ENCODE measurements at places on chromosomes 1 and 21.

DNA sequence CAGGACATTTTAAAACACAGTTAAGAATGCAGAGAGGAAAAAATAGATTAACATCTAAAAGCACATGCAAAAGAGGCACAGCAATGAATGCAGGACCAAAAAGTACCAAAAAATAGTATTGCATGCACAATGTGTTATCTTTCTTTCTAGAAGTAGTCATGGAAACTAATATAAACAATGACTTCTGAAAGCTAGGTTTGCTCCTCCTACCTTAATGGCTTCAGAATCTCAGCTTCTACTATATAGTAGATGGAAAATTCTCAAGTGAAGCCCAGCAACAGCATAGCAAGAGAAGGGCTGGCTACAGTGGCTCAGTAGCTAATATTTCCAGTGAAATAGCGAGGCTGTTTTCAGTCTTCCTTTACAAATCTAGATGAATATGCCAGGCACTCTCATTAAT lies 125.1 kb downstream of the CRB1 start:
- no peak for DNase-seq

DNA sequence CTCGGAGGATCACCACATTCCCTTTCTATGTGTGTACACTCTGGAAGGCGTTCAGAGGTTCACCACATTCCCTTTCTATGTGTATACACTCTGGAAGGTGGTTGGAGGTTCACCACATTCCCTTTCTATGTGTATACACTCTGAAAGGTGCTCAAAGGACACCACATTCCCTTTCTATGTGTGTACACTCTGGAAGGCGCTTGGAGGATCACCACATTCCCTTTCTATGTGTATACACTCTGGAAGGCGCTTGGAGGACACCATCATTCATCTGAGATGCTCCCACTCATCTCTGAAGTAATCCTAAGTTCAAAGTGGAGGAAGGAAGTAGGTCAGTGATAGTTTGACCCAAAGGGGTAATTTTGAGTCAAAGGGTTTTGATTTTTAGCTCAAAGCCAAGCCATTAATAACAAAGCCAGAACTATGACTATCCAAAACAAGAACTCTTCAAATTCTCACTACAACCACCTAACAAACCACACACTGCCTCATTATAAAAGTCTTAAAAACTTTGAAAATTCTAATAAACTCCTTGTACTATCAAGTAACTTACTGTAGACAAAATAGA lies 32.9 kb downstream of the NRIP1 start:
- DNase-seq: no peak

DNA sequence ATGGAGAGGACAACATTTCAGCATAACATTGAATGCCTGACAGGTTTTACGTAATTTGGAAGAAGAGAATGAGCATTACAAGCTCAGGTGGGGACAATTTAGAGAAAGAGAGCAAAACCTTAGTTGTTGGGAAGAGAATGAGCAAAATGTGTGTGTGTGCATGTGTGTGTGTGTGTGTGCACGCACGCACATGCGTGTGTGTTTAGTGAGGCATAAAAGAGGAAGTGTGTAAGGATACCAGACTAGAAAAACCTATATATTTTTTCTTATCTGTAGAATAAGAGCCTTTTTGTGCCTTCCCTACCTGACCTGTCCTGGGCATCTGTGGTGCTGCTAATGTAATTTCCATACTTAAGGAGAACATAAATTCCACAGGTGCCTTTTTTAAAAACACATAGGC lies 99.0 kb upstream of the PLXNA2 start:
- DNase-seq: no peak

GRCh38 chr1:170518965-170519364 lies 13.0 kb upstream of the GORAB start:
- DNase-seq: no peak

GRCh38 chr1:155537193-155537592 lies 25.4 kb downstream of the ASH1L start:
- no peak for DNase-seq

DNA sequence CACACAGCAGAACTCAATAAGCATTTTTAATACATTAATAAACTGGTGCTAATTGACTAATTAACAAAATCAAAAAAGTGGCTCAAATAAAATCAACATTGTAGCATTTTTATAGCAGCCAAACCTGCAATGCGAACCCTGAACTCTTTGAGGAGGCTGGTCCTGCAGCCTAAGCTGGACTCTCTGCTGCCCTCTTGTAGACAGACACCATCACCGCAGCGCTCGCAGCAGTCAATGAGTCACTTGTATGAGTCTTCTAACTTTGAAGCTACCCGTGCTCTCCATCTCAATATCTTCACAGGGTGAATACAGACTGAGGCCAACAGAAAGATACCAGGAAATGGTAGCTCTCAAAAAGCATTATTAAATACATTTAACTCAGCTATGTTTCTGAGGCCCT lies 9.7 kb upstream of the KRTAP7-1 start:
- peak; percentile 31 for DNase-seq

- no peak for DNase-seq
These were observed 13.0 kb upstream of the PADI6 start for GRCh38 chr1:17359031-17359430.

DNA sequence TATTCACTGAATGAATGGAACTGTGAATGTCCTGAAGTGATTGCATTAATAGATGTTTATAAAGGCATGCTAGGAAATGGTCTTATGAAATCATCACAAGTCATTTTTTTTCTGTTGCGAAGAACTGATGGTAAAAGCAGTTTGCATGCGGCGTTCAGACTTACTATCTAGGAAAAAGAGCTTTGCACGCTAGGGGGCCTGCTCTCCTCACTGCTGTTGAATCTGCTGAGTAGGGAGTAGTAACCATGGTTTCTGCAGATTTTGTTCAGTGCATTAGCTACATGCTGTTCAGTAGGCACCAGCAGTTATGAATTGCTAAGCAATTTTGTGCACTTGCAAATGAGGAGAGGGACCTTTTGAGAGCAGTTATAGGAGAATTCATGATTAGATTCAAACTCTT lies 57.9 kb downstream of the CENPF start:
- DNase-seq: no peak

DNA sequence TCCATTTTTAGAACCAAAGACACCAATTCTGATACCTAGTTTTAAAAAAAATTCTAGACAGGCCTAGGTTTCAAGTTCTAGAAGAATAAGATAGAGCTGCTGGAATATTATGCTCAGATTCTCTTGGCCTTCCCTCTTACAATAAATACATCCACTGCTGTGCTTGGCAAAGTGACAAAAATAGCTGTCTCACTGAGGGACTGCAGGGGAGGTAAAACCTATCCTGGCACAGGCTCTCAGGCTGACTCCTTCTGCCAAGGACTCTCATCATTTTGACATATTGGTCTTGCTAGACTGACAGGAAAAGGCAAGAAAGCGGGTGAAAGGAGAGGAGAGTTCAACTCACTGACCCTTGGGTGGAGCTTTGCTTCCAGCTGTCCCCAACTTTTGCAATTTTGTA lies 197.0 kb upstream of the LHX8 start:
- DNase-seq: no peak

GRCh38 chr1:218031901-218032300 lies 253.2 kb upstream of the RRP15 start:
- DNase-seq: no peak

- DNase-seq: no peak
These were observed 22.8 kb downstream of the IFI44 start for GRCh38 chr1:78672428-78672827.

- no peak for DNase-seq
These were observed 8.5 kb downstream of the GPBP1L1 start for GRCh38 chr1:45677751-45678245.

GRCh38 chr1:89989799-89990198 lies 5.1 kb upstream of the ZNF326 start:
- no peak for DNase-seq

DNA sequence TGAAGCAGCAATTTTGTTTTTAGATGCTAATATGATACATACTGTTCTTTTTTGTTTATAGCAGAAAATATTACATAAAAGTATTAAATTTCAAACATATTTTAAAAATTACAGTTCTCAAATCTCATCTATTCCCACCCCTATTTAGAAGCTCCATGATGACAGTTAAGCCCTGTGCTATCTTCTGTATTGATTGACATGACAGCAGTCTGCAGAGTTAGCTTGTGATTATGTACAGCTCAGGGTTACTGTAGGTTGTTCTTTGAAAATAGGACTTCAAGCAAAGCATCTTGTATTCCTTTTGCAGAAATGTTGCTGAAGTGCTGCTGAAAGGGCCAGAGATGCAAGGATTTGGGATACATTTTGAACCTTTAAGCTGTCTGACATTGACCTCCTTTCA lies 8.2 kb downstream of the GPSM2 start:
- DNase-seq: no peak

- DNase-seq: no peak
These were observed 369.8 kb downstream of the NPHP4 start for GRCh38 chr1:5622412-5622811.

DNA sequence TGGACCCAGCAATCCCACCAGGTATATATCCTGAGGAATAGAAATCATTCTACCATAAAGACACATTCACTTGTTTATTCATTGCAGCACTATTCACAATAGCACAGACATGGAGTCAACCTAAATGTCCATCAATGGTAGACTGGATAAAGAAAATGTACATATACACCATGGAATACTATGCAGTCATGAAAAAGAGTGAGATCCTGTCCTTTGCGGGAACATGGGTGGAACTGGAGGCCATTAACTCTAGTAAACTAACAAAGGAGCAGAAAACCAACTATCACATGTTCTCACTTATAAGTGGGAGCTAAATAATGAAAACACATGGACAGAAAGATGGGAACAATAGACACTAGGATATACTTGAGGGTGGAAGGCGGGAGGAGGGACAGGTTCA lies 36.1 kb upstream of the PRKACB start:
- DNase-seq: no peak

DNA sequence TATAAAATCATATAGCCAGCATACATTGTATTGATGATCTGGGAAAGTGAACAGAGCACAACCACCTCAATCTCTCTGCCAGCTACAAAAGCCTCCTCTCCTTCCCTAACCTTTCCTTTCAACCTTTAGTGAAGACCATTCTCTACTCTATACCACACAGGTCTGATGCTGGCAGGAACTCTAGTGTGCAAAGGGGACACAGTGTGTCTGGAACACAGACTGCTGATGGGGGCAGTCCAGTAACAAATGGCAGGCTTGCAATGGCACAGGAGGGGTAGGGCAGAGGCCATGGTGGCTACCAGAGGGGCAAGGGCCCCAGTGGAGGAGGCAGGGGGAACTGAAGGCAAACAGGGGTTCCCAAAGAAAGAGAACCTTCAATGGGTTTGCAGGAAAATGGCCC lies 37.0 kb downstream of the CEP170 start:
- DNase-seq: no peak

- no peak for DNase-seq
These were observed 325.4 kb downstream of the CHRM3 start for GRCh38 chr1:239711768-239712167.

GRCh38 chr1:234212764-234213657 lies 160.2 kb upstream of the COA6 start:
- no peak for DNase-seq

DNA sequence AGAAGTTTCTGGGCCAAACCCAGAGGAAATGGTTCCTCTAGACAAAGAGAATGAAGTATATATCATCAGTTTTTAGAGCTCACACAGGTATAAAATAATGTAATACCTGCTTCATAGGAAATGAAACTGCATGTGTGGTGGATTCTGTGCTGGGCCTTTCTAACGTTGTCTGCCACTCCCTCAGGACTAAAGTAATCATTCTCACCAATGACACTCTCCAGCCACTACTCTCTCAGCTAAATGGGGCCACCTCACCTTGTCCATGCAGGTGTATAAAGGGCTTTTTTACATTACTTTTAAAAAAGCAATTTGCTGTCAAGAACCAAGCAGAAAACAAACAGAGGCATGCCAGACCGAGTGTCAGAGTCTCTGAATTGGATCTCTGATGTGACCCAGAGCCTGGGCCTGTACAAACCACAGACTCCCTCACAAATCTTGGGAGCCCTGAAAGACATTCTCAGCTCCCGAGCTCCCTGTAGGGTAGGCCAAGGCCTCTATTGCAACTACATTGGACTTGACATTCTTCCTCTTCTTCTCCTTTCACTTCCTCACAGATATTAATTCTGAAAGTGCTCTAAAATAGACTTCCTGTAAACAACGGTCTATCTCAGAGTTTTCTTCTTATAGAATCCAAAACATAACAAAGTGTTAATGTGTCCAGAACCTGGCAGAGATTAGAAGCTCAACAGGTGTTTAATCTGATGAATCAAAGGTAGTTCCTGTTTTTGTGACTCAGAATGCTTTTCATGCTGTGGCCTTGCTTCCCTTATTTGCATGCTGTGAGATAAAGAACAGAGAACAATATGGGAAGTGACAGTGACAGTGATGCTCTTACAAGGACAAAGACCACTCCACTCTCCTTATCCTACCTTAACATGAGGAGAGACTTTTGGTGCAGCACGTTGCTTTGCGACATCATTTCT lies 8.6 kb downstream of the AIM2 start:
- DNase-seq: no peak

DNA sequence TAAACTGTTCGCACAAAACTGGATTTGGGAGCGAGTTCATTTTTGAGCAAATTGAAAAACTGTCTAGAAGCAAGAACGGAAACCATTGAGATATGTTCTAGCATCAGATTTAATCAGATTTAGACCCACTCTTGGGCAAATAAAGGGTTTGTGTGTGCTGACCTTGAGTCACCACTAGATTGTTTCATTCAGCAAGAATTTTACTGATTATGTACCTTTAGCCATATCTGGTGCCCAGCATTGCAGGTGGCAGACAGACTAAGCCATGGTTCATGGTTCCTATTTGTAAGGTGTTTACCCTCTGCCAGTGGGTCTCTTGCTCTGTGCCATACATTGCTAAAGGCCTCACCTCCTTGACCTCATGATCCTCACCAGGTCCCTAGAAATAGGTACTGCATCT lies 1.4 kb downstream of the NUDC start:
- no peak for DNase-seq

DNA sequence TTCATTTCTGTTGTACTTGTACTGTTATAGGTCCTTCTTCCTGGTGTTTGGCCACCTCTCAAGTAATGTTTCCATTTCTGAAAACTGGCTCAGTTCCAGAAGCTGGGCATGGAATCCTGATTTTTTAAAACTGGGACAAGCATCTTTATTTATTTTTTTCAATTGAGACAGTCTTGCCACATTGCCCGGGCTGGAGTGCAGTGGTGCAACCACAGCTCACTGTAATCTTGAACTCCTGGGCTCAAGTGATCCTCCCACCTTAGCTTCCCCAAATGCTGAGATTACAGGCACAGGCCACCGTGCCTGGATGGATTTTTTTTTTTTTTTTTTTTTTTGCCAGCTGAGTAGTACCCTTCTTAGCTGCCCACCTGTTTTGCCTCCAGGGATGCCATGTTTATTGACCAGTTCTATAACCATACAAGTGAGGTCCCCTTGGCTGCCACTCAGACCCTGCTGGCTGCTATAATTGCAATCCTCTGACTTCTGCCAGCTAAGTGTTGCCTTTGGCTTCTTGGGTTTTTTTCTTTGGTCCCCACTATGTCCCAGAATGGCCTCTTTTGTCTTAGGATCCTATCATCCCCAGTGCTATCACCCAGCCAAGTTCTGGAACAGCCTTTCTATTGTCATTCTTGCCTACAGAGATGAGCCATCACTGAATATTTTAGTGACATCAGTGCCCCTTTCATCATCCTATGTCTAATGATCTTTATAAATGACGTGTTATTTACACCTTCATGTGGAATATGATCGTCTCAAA lies 3.9 kb upstream of the DIP2A start:
- DNase-seq: no peak

Data from T-helper 2 cell treated with Interferon-gamma antibody and Interleukin-4, amounts not matched to agents 5 μg/mL and 100 μg/mL, for 36 hours (primary cell).